Stimulated activated CD8-positive, alpha-beta memory T cell treated with anti-CD3 and anti-CD28 coated beads, Interleukin-7, amount 100 ng/mL, for 4 hours (primary cell): ENCODE measurements at places on chromosomes 6 and 20.

DNA sequence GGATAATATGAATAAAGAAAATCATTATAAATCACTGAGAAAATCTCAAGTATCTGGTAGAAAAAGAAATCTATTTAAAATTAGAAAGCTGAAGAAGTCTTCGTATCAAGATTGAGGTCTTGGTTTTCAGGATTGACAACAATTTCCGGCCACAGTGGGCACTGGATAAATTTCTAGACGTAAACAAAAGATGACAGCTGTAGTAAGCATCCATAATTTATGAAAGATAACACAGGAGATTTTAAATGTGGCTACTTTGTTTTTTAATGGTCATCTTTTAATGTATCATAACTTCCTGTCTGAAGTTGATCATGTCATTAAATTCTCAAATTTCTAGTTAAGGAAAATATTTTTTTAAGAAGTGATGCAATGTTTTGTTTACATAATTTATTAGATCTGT lies 444.2 kb downstream of the HTR1B start:
- DNase-seq, result no peak

DNA sequence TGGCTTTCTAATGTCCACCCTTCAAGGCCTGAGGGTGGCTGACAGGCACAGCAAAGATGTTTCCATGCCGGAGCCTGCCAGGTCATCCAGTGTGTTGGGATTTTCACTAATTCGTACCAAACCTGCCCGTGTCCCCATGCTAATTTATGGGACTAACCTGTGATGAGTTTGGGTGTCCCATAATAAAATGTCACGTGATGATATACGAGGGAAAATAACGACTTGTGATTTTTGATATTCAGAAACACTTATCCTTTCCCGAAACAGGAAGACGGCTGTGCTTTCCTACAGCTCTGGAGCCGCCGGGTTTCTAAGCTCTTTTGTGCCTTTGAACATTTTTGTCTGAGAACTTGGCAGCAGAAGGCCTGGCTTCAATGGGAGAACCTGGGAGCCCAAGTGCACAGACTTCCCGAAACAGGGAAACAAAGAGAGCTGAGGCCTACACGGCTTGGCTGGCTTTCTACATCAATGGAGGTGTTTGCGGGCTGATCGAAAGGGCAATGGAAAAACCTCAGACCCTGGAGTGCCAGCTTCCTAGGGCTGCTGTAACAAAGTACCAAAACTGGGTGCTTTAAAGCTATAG lies 171.9 kb upstream of the JARID2 start:
- DNase-seq, result no peak

DNA sequence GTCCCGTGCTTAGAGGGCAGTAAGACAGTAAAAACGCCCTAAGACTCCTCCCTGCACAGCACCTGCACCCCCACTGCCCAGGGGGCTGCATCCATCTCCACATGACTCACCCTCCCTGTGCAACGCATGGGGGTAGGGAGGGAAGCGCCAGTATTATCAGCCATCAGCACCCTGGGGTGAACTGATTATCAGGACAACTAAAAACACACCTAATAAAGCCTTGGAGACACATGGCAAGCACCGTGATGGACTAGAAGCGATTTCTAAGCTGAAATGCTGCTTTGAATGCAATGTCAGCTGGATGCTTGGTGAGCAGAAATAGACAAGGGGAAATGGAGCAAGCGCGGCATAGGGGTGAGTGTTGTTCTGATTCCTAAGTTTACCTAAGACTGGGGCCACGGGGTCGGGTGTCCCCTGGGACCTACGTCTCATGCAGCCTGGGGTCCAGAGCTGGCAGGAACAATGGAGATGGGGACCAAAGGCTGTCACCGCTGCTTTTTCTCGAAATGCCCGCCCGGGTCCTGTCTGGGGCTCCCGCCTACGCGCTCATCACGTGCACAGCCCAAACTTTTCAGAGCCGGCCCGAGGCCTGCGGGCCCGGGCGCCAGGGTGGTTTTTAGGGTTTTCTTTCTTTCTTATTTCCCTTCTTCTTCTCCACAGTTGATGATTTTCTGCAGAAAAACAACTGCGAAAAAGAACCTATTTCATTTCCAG lies 702 bp upstream of the TNFAIP3 start:
- no peak for DNase-seq

- DNase-seq, result no peak
These were observed 324.9 kb upstream of the CITED2 start for GRCh38 chr6:139699335-139699734.

DNA sequence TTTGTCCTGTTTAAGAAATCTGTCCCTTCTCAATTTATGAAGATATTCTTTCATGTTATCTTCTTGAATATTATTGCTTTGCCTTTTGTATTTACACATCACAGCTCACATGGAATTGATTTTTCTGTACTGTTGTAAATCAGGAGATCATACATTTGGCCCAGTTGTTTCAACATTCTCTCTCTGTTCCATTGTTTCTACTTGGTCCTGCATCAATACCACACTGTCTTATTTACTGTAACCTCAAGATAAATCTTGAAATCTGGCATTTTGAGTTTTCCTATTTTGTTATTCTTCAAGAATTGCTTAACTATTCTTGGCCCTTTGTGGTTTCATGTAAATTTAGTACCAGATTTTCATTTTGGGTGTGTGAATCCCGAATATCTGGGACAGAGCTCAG lies 121.7 kb upstream of the CCN2 start:
- no peak for DNase-seq

- no peak for DNase-seq
These were observed 84.3 kb upstream of the MRPS10 start for GRCh38 chr6:42301986-42302385.

GRCh38 chr6:163531122-163531521 lies 116.6 kb downstream of the QKI start:
- DNase-seq, result no peak

DNA sequence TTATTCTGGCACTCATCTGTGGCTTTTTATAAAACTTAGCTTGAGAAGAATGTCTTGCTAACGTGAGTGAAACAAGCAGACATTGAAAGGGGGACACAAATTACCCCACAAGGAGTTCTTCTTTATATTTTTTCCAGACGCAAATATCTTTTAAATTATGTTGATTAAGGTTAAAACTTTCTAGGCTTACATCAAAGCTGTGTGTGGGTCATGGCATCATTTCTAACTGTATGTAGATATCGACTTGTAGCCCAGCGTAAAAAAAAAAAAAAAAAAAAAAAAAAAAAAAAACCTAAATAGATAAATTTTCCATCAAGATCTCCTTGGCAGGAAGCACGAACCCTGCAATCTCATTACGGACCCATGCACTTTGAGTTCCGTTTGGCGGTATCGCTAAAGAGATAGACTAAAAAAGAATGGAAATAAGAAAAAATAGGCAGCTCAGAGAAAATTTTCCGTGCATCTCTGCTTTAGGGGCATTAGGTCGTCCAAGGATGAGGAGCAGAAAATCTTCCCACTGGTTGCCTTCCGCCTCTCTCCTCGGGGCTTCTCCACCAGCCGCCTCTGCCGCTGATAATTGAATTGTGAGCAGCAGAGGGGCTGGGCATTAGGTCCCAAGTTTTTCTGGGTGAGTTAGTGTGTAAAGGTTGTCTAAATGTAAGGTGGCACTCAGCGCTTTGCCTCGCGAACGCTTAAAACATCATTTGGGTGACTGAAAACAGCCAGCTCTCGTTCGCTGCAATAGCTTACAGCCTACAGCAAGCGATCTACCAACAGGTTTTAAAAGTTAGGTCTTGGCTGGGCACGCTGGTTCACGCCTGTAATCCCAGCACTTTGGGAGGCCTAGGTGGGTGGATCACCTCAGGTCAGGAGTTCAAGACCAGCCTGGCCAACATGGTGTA lies 194.0 kb downstream of the TRIM27 start:
- DNase-seq, result no peak

GRCh38 chr20:41746635-41747034 lies 128.5 kb upstream of the CHD6 start:
- no peak for DNase-seq

DNA sequence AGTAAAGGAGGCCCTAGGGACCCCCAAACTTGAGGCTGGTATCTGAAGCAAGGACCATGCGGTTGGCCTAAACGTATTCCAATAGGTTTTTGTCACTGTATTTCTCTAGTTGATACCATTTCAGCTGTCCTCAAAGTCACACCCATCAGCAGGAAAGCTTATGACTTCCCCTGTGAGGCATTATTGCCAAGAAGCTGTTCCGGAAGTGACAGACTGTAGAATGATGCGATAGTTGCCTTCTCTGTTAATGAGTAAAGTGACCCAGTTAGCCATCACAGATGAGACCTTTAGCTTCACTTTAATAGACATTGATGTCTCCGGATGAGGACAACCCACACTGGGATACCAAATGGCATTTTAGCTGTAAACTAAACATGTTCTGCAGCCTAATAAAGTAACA lies 147.9 kb downstream of the RNGTT start:
- no peak for DNase-seq

- DNase-seq, result no peak
These were observed 21.6 kb downstream of the ADGRG6 start for GRCh38 chr6:142323377-142323776.

DNA sequence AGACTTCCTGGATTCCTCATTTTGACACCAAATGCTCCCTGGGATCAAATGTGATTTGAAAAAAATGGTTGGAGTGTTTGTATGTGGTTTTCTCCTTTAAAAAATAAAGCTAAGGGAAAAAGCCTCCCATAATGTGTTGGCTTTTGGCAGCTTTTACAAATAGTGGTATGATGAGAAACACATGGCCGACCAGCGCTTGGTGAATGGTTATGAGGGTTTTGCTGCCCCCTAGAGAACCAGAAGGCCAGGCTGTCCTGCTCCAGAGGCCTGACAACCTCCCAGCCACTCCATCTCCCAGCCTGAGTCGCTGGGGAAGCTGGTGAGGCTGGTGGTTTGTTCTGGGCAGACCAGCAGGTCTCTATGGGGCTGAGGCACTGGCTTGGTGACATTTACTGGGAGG lies 69.3 kb downstream of the CLIC5 start:
- DNase-seq, result no peak

DNA sequence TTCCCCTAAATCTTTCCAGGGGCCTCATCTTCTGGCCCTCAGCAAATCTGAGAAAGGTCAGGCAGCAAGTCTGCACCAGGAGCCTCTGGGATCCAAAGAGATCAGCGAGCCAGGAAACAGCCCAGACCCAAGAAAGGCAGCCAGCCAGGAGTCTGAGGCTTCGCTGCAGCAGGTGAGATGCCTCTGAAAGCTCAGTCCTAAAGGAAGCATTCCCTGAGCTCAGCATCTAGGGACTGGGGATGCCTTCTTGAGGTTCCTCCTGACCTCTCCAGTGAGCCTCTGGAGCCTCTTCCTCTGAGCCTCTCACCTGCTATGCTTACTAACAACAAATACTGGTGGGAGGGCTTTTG lies 118.8 kb upstream of the MAFB start:
- no peak for DNase-seq

GRCh38 chr6:106882601-106883518 lies 91.7 kb downstream of the CD24 start:
- no peak for DNase-seq

- DNase-seq, result no peak
These were observed 32.4 kb downstream of the ATG5 start for GRCh38 chr6:106293116-106293515.

- no peak for DNase-seq
These were observed 36.0 kb upstream of the PLN start for GRCh38 chr6:118511930-118512715.

DNA sequence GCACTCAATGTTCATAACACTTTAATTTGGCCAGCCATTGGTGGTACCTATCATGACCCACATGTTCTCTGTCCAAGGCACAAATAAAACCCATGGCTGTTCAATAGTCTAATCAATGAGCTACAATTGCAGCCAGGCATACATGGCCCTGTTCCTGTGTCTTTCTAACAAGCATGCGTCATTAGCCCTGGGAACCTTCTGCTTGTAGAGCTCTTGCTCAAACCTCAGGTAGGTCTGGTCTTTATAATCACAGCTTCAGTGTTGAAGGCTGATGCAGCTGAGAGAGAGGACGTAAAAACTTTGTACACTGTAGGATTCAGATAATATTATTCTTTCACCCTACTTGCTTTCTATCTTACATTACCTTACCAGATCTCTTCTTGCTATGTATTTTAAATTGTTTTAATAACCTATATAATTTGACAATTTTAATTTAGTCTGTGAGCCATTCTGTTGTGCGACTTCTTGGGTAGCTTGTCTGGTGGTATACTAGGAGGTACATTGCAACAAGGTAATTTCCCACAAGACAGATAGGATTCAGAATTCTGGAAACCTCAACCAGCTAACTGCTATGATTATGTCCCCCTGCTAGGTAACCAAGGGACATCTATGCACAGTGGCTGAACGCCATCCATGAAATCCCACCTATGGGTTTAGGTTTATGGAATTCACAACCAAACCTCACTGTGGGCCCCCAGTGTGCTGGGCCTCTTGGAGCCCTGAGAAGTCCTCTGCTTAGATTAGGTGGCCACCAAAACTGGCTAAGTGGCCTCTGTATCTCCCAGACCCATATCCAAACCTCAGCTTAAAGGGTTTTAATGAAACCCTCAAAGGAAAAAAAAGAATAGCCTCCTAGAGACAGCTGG lies 55.4 kb upstream of the RIPOR2 start:
- no peak for DNase-seq
